ENCODE measurements at places on chromosomes 4 and X.

GRCh38 chr4:185247151-185247550 is 37.8 kb downstream of the SNX25 start:
- no peak for DNase-seq

- no peak for DNase-seq
Measured at GRCh38 chrX:6004529-6004928, 224.1 kb downstream of the NLGN4X start.

- peak; percentile 14 for DNase-seq
Measured at GRCh38 chr4:6471307-6472007, 957 bp downstream of the PPP2R2C start.

DNA sequence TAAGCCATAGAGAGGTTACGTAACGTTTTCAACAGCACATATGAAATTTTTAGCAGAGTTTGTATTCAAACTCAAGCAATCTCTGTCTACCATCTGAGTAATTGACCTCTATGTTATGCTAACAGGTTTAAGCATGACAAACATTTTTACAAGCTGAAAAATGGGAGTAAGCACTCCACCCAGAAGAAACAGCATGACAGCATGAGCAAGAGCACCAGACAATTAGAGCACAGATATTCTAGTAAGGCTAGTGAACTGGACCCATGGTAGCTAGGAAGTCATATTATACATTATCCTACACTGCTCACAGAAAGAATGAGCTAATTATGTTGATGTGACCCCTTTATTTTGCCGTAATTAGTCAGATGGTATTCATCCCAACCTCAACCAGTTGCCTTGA is 200.5 kb downstream of the PABPC4L start:
- DNase-seq = no peak
